Body of pancreas (tissue), 4 donors: ENCODE measurements at places on chromosomes 13 and 19. TPM values are rescaled to one million over a fixed set of nuclear protein-coding genes. Genes with fewer than 3 reads are reported as not detected.

GRCh38 chr13:39512687-39513086, 90.3 kb downstream of the LHFPL6 start:
- no peak for DNase-seq

DNA sequence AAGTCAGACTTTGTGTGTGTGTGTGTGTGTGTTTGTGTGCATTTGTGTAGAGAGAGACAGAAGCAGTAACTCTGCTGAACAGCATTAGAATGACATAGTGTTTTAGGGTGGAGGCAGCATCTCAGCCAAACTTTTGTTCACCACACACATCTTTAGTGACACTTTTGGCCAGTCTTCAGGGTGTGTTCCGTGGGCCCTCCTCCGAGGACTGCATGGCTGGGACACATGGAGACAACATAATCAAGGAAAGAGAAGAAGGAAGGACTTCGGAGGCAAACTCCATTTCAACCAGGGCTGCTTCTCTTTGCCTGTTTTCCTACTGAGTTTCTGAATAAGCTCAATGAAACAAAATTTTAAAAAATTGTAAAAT, 205.1 kb downstream of the LHFPL6 start:
- DNase-seq, result no peak

GRCh38 chr13:99871249-99871898, 100.2 kb downstream of the ZIC5 start:
- DNase-seq, result no peak

GRCh38 chr19:15464394-15465385, at the start of gene RASAL3:
RASAL3 (minus strand) TSS chr19:15464544; CDS start chr19:15464358, 186 bp downstream.
- no peak for DNase-seq

DNA sequence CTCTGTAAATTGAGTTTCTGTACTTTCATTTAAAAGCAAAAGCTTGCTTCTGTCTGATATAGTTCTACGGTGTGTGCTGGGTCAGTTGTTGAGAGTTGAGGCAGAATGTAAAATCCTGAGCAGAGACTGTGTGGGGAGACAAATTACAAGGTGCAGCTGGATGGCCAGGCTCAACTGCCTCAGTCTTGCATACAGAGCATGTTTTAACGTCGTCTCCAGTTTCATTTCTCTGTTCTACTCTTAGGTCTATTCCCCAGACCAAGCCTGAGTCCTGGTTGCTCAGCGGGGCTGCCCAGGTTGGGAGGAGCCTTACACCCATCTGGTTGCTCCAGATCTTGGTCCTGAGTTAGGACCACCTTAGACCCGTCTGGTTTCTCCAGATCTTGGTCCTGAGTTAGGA, 54.4 kb upstream of the MEDAG start:
- no peak for DNase-seq

DNA sequence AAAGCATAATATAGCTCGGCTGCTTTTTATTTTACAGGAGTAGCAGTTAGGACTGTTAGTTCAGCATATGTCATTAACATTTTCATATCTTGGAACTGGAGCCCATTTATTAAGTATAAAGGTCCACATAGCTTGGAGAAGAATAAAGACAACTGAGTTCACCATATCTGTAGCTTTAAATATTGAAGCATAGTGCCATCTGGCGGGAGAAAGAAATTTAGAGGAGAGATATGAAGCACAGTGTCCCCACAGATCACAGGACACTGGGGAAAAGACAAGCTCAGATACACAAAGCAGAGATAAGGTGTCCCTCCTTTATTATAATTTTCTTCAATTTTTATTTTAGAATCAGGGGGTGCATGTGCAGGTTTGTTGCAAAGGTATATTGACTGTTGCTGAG, 104.7 kb upstream of the FREM2 start:
- peak; percentile 16 for DNase-seq

The ETFB gene
- total RNA-seq, result 58.7 TPM

The KISS1R gene
- total RNA-seq, result 3.3 TPM

The WDR18 gene
- total RNA-seq, result 15.3 TPM
